ENCODE measurements at places on chromosomes 16 and 17. TPM values are rescaled to one million over a fixed set of nuclear protein-coding genes. Genes with fewer than 3 reads are reported as not detected.
A peak's percentile ranks its signal among the peaks of the same experiment; 100 is the strongest.

DNA sequence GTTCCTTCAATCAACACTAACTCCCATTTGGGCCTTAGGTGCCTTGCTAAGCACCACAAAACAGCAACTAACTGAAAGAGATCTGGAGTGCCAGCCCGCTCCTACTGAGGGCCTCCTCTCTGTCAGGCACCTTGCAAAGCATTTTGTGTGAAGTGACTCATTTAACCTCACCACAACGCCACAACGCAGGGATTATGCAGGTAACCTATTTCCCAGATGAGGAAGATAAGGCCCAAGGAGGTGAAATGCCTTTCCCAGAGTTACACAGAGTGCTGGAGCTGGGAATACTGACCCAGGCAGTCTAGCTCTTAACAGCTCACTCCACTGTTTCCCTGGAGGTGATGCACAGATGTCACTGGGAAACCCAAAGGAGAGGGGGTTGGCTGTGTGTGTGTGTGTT lies 32.8 kb downstream of the DRC3 start:
- H3K4me1 ChIP-seq = no peaks in the 10 kb centered on the region
- DNase-seq = no peak
- H3K27ac ChIP-seq = no peak overlapping the region
- no peaks in the 10 kb centered on the region for H3K27me3 ChIP-seq

DNA sequence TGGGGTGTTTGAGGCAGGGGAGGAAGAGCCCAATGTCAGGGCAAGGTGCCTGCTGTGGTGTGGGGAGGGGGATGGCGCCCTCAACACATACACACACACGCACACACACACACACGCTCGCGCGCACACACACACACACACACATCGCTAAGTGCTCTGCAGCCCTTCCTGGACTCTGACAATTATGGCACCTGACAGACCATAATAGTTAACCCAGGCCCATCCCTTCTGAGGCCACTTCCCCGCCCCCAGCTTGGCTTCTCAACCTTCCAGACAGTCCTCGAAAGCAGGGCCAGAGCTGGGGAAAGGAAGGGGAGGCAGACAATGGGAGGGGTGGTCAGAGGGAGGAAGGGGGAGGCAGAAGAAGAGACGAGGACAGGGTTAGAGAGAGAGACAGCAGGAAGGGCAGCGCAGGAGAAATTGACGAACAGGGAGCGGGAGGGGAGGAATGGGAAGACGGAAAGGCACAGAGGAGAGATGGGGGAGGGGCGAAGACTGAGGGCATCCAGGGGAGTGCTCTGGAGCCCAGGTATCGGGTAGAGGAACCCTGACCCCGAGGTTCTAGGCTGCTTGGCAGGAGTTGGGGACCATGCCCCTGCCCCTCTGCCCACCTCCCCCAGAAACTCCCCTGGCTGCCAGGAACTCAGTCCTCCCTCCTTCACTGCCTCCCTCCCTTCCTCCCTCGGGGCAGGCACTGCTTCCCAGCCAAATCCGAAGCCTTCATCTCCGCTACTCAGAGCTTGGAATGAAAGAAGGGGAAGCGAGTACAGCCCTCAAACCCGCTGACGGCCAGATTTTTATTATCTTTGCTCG lies 4.0 kb downstream of the SRCIN1 start:
- peaks cover 15% of the 10 kb centered on the region for H3K4me1 ChIP-seq
- no peaks in the 10 kb centered on the region for H3K36me3 ChIP-seq
- H3K27ac ChIP-seq = no peak overlapping the region
- peaks cover 9% of the 10 kb centered on the region for H3K27me3 ChIP-seq
- H3K4me3 ChIP-seq = no peak overlapping the region

- no peak overlapping the region for H3K27ac ChIP-seq
- H3K36me3 ChIP-seq = no peaks in the 10 kb centered on the region
- H3K4me3 ChIP-seq = no peak overlapping the region
- H3K4me1 ChIP-seq = no peaks in the 10 kb centered on the region
- no peak for DNase-seq
- no peaks in the 10 kb centered on the region for H3K27me3 ChIP-seq
Observed at GRCh38 chr17:51761105-51761504, 397.4 kb downstream of the CA10 start.

The NOL3 gene
- total RNA-seq = 2.3 TPM

- H3K4me3 ChIP-seq = no peak overlapping the region
- no peak overlapping the region for H3K27ac ChIP-seq
- DNase-seq = no peak
- no peaks in the 10 kb centered on the region for H3K4me1 ChIP-seq
Observed at GRCh38 chr16:21267298-21267697, 10.8 kb downstream of the CRYM start.

The CACNA1H gene
- total RNA-seq = 4.2 TPM

The ACACA gene
- 42.9 TPM for total RNA-seq

The SARM1 gene
- total RNA-seq = 21.7 TPM

DNA sequence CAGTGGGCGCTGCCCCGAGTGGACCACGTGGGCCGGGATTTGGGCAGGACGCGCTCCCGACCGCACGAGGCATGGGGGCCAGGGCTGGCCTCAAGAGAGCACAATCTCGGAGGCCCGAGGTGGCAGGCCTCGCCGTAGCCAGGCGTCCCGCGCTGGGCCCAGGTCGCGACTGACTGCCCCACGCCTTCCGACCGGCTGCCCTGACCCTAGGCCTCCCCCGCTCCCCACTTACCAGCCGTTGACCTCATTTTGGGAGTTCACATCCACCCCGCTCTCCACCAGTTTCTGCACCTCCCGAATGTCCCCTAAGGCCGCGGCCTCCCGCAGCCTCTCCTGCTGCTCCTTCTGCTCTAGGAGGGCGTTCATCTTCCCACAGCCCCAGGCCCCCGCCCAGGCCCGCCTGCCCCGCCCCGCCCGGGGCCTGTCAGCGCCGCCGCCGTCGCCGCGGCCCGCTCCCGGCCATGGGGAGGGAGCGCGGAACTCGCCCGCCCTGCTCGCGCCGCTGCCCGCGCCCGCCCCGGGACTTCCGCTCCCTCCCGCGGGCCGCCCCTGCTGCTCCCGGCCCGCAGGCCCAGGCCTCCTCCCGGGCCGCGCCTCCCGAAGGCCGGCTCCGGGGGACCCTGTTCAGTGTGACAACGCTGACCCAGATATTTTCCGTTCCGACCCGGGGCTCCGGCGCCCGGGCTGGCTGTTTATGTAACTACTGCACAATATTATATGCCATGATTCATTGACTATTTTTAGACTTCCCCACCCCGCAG lies at the start of gene ANKRD40:
TSS of gene ANKRD40 (minus strand) at position 626 of the 761 bp plus-strand sequence. CDS start at position 366, 260 bp downstream.
- no peaks in the 10 kb centered on the region for H3K27me3 ChIP-seq
- peak within 1 kb of the TSS; percentile 98 for H3K4me3 ChIP-seq
- peak within 1 kb of the TSS; percentile 93 for H3K27ac ChIP-seq
- peak; percentile 94 for DNase-seq

The PLA2G10 gene
- not detected for total RNA-seq

DNA sequence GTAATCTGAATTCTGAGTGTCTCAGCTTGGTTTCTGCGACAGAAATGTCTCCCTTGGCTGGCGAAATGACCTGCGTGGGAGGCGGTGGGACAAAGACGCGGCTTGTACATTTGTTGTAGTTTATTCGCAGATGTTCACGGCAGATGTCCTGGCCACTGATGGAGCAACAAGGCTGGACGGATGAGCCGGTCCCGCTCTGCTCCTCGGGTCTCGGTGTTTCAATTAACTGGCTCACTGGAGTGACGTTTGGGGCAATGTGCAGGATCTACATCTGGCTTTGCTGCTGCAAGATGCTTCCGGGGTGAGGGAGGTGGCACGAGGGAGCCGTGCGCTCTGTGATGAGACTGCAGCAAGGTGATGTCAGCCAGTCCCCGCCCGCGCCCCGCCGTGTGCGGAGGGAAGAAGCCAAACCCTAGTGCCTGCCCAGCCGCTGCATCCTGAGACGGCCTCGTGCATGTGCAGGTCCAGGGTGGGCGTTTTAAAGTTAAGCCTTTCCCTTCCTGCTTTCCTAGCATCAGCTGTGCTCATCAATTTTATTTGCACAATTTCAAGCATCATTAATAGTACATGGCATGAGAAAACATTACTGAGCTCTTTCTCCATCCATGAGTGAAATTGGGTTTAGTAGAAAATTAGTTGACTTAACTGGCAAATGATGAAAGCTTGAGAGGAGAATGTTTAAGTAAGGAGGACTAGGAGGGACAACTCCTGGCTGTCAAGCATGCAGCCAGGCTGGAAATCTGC lies 44.4 kb downstream of the MGAT5B start:
- H3K27ac ChIP-seq = no peak overlapping the region
- H3K4me3 ChIP-seq = no peak overlapping the region
- H3K27me3 ChIP-seq = no peaks in the 10 kb centered on the region
- H3K36me3 ChIP-seq = no peaks in the 10 kb centered on the region

GRCh38 chr17:6241996-6242395 lies 171.8 kb downstream of the WSCD1 start:
- no peaks in the 10 kb centered on the region for H3K36me3 ChIP-seq
- no peak overlapping the region for H3K27ac ChIP-seq
- no peaks in the 10 kb centered on the region for H3K4me1 ChIP-seq
- no peak overlapping the region for H3K4me3 ChIP-seq
- no peak for DNase-seq

DNA sequence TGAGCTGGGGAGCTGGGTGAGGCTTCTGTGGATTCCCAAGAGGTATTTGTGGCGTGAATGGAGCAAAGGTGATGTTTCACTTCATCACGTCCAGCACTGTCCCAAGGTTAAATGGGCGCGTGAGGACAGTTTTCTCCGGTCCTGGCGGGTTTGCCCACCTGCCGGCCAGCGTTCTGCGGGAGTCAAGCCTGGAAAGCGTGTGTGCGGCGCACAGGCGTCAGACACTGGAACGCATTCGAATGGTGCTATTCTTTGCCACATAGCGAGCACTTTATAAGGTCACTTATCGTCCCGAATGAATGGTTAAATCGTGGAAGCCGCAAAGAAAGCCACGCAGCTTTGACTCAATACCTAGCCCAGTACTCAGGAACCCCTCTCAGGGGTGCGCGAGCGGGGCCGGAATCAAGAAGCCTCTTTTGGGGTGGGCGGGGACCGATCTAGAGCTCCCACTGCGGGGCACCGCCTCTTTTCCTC lies 446 bp upstream of the PSMD11 start:
- peaks cover 23% of the 10 kb centered on the region for H3K4me1 ChIP-seq
- peak overlapping the region; percentile 79 for H3K27ac ChIP-seq

- H3K27me3 ChIP-seq = peaks cover 2% of the 10 kb centered on the region
- H3K27ac ChIP-seq = no peak overlapping the region
- DNase-seq = no peak
- no peaks in the 10 kb centered on the region for H3K4me1 ChIP-seq
- H3K36me3 ChIP-seq = no peaks in the 10 kb centered on the region
Observed at GRCh38 chr17:33811004-33811760, 443.9 kb upstream of the CCL2 start.

DNA sequence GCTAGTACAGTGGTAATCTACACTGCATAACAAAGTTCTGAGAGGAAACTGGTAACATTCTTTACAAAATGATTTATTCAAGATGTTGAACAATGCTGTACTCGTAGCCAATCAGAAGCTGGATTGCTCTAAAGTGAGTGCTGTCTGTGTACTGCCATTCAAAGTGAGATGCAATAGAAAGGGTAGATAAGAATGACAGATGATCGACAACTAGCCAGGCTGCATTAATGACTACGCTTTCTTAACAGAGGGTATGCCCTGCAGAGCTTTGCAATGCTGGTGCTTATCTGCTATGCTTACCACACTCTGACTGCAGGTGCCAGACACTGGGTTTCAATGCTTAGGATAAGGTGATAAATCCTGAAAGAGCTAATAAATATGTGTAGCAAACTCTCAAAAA lies 46.1 kb upstream of the SLC25A19 start:
- H3K36me3 ChIP-seq = peaks cover 19% of the 10 kb centered on the region
- no peak overlapping the region for H3K27ac ChIP-seq
- H3K27me3 ChIP-seq = no peaks in the 10 kb centered on the region
- no peak overlapping the region for H3K4me3 ChIP-seq
- H3K4me1 ChIP-seq = peaks cover 46% of the 10 kb centered on the region

- H3K4me3 ChIP-seq = no peak overlapping the region
- peaks cover 17% of the 10 kb centered on the region for H3K4me1 ChIP-seq
- H3K36me3 ChIP-seq = no peaks in the 10 kb centered on the region
- H3K27ac ChIP-seq = no peak overlapping the region
- DNase-seq = no peak
- no peaks in the 10 kb centered on the region for H3K27me3 ChIP-seq
Observed at GRCh38 chr17:66287911-66288310, 14.5 kb upstream of the PRKCA start.

DNA sequence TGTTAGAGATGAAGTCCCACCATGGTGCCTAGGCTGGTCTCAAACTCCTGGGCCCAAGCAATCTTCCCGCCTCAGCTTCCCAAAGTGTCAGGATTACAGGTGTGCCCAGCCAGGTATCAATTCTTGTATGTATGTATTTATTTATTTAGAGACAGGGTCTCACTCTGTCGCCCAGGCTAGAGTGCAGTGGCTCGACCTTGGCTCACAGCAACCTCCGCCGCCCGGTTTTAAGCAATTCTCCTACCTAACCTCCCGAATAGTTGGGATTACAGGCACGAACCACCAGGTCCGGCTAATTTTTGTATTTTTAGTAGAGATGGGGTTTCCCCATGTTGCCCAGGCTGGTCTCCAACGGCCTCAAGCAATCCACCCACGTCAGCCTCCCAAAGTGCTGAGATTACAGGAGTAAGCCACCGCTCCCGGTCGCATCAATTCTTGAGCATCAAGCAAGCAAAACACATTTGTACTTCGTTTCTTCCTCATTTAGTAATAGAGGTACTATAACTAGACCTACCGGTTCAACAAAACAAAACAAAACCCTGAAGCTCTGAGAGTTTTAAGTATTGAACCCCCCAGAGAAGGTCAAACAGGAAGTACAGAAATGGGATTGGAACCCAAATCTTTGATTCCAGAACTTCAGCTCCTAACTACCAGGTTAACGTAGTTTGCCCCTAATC lies 1.0 kb upstream of the ZNF500 start:
- H3K4me3 ChIP-seq = peak overlapping the region; percentile 96
- peak overlapping the region; percentile 74 for H3K27ac ChIP-seq
- no peaks in the 10 kb centered on the region for H3K27me3 ChIP-seq
- peaks cover 9% of the 10 kb centered on the region for H3K36me3 ChIP-seq
- DNase-seq = no peak
- H3K4me1 ChIP-seq = peaks cover 28% of the 10 kb centered on the region

The NLRC5 gene
- 842 TPM for total RNA-seq

The CCL5 gene
- 25.8 TPM for total RNA-seq

DNA sequence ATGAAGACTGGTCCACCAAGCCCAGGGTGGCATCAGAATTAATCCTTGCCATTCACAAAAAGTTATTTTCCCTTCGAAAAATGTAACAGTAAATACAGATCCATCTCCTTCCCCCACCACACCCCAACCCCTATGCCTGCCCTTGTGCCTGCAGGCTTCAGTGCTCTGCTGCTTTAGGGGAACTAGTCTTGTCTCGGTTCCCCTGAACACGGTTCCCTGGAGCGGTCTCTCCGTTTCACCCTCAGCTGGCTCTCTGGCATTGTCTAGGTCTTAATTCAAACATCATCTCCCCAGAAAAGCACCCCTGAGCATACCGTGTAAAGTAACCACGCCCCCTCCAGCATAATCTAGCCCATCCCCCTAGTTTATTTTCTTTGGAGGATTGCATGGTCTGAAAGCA lies 25.8 kb downstream of the EMP2 start:
- H3K4me3 ChIP-seq = no peak overlapping the region
- peaks cover 4% of the 10 kb centered on the region for H3K4me1 ChIP-seq
- no peak overlapping the region for H3K27ac ChIP-seq
- peaks cover 1% of the 10 kb centered on the region for H3K27me3 ChIP-seq
- DNase-seq = no peak

- H3K4me3 ChIP-seq = no peak overlapping the region
- no peak overlapping the region for H3K27ac ChIP-seq
- no peaks in the 10 kb centered on the region for H3K27me3 ChIP-seq
- no peak for DNase-seq
Observed at GRCh38 chr17:16924696-16925440, 47.0 kb downstream of the TNFRSF13B start.

The DPEP2 gene
- 52.4 TPM for total RNA-seq

- H3K27me3 ChIP-seq = peaks cover 2% of the 10 kb centered on the region
- H3K4me3 ChIP-seq = no peak overlapping the region
- H3K4me1 ChIP-seq = peaks cover 21% of the 10 kb centered on the region
- no peak for DNase-seq
- no peak overlapping the region for H3K27ac ChIP-seq
Observed at GRCh38 chr17:74679374-74679773, 33.3 kb downstream of the CD300LF start.
